Activated T-cell treated with anti-CD3 and anti-CD28 coated beads for 48 hours (primary cell): ENCODE measurements at places on chromosomes 13 and 19.

DNA sequence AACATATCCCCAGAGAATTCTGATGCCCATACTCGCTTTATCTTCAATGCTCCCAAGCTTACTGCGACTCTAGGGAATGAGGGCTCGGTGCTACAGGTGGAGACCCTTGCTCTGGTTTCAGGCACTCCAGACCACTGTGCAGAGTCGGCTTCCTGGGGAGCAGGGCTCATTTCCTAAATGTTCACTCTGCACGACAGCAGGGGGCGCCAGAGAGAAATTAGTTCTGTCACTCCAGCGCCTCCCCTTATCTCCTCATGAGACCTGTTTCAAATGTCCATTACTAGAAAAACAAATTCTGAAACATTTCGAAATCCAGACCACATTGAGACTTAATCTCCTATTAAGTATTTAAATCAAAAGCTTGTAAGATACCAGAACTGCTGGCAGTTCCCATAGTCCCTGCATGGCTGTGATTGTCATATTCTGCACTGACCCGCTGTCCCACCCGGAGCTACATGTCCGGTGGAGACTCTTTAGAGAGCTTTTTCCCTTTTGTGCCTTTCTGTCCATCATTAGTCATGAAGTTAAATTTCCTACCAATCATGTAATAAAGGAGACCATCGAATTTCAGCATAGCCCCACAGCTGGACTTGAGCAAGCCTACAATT is 22.4 kb downstream of the EPSTI1 start:
- DNase-seq, result peak; percentile 72

DNA sequence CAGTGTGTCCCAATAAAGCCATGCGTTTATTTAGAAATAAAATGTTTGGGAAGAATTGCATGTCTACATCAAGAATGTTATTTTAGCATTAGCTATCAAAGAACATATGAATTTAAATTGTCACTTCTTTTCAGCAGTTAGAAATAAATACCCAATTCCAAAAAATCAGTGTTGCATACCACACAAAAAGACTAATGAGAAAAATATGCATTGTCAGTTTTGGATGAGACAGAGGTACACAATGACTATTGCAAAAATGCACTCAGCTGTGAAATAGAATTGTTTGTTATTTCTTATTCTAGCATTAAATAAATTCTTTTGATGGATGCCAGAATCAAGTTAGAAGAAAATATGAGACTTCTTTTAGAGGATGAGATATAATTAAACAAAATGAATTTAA is 833.9 kb downstream of the SLITRK1 start:
- no peak for DNase-seq

DNA sequence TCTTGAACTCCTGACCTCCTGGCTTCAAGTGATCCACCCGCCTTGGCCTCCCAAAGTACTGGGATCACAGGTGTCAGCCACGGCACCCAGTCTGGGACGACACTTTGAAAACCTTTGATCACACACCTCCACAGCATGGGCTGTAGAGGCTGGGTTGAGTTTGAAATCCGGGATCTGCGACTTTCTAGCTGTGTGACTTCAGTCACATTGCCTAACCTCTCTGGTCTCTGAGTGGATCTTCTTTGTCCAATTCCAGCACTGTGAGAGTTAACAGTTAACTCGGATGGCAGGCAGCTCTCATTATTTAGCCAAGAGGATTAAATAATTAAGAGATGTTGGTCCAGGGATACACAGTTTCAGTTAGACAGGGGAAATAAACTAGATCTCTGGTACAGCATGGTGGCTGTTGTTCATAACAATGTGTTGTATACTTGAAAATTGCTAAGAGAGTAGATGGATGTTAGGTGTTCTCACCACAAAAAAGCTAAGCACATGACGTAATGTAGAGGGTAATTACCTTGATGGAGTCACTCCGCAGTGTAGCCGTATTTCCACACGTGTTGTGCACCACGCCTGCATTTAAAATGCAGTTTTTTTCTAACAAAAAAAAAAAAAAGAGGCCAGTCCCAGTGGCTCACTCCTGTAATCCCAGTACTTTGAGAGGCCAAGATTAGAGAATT is 1.9 kb downstream of the GALP start:
- DNase-seq, result no peak

DNA sequence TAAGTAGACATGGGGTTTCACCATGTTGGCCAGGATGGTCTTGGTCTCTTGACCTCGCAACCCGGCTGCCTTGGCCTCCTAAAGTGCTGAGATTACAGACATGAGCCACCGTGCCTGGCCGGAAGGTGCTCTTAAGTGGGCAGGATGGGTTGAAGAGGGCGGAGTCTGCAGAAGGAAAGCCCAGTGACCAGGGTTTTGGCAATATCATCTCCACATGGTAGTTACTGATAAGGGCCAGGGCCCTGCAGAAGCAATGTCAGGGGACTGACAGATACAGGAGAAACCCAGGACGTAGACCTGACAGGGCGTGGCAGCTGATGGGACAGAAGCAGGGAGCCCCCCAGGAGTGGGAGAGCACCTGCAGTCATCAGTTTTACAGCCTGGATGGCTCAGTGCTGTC is 45.7 kb upstream of the RNF113B start:
- no peak for DNase-seq

GRCh38 chr19:56834564-56835375 is 5.8 kb downstream of the PEG3 start:
- DNase-seq, result no peak

- no peak for DNase-seq
Observed at GRCh38 chr13:36981156-36981743, 17.9 kb downstream of the ALG5 start.

GRCh38 chr19:11210656-11210928 is 13.2 kb upstream of the KANK2 start:
- no peak for DNase-seq

GRCh38 chr13:105118426-105118985 is 1417.0 kb downstream of the EFNB2 start:
- no peak for DNase-seq

DNA sequence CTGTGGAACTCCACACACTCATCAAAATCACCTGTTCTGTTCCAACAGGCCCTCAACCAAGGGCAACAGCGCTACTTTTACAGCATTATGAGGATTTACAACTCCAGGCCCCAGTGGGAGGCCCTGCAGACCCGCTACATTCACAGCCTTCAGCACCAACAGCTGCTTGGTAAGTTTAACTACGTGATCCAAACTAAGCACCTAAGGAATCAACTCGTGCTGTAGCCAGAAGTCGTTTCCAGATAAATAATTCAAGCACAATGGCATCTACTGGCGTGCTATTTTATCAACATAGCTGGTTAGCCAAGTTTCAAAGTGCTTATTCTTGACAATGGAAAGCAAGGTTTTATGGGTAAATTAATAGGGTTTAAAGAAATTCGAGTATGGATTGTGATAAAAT is 5.3 kb downstream of the FAM216B start:
- DNase-seq, result no peak

DNA sequence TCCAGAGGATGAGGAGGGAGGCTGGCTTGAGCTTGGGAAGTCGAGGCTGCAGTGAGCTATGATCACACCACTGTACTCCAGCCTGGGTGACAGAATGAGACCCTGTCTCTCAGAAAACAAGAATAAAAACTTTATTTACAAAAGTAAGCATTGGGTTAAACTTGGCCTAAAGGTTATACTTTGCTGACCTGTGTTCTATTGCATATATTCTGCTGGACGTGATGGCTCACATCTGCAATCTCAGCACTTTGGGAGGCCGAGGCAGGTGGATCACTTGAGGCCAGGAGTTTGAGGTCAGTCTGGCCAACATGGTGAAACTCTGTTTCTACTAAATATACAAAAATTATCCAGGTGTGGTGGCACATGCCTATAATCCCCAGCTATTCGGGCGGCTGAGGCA is 6.6 kb upstream of the ARHGEF18 start:
- no peak for DNase-seq
